Activated B cell treated with CpG ODN at 0.5 μM for 24 hours (primary cell): ENCODE measurements at places on chromosomes 13 and 19. TPM values are rescaled to one million over a fixed set of nuclear protein-coding genes. Genes with fewer than 3 reads are reported as not detected.

Gene CGB8
- not detected in 2 replicates for total RNA-seq

Gene ETFB
- 43.8 and 49.0 TPM in 2 replicates for total RNA-seq

Gene KCNK6
- 3.2 and 4.7 TPM in 2 replicates for total RNA-seq

Gene S1PR2
- 5.3 and 5.6 TPM in 2 replicates for total RNA-seq

Gene ZNF578
- total RNA-seq, result 2.6 and 2.8 TPM in 2 replicates

Gene VPS36
- total RNA-seq, result 51.8 and 60.6 TPM in 2 replicates

Gene PDX1
- not detected in 2 replicates for total RNA-seq

Gene ADAT3
- 8.5 and 14.1 TPM in 2 replicates for total RNA-seq

Gene ZFP28
- total RNA-seq, result 6.2 and 6.5 TPM in 2 replicates

Gene CEACAM7
- not detected in 2 replicates for total RNA-seq

Gene KL
- total RNA-seq, result 0.07 TPM in 1 of 2 replicates, not detected in the other

Gene RYR1
- 4.1 and 5.1 TPM in 2 replicates for total RNA-seq

Gene CEACAM8
- not detected in 2 replicates for total RNA-seq

Gene VWA8
- 16.5 and 21.7 TPM in 2 replicates for total RNA-seq

Gene NANOS3
- total RNA-seq, result not detected in 2 replicates

Gene APOC4
- not detected in 2 replicates for total RNA-seq

Gene TSHZ3
- total RNA-seq, result 0.05 TPM in 1 of 2 replicates, not detected in the other
